Activated T-cell treated with anti-CD3 and anti-CD28 coated beads for 24 hours (primary cell): ENCODE measurements at places on chromosomes 16 and 17.

GRCh38 chr17:9895923-9896322 lies 9.1 kb downstream of the RCVRN start:
- DNase-seq, result no peak

DNA sequence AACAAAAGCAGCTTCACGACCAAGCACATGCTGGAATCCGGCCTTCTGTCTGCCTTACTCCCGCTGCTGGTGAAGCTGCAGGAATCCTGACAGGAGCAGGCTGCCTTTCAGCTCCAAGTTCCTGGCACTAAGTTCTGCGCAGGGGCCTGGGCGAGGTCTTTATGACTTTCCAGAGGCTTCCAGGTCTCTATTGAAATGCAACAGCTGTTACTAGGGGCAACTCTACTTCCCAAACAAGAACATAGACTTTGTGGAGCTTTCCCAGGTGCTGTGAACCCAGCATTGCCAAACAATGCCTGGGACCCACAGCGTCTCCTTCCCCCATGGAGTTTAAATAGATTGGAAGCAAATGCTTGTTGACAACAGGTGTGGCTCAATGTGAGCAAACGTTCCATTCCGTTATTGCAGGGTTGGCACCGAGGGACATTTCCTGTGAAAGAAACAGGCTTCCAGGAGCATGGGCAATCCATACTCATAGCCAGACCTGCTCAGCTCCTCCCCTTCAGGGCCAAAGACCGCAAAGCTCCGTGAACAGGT lies 156.0 kb downstream of the CDH13 start:
- no peak for DNase-seq

DNA sequence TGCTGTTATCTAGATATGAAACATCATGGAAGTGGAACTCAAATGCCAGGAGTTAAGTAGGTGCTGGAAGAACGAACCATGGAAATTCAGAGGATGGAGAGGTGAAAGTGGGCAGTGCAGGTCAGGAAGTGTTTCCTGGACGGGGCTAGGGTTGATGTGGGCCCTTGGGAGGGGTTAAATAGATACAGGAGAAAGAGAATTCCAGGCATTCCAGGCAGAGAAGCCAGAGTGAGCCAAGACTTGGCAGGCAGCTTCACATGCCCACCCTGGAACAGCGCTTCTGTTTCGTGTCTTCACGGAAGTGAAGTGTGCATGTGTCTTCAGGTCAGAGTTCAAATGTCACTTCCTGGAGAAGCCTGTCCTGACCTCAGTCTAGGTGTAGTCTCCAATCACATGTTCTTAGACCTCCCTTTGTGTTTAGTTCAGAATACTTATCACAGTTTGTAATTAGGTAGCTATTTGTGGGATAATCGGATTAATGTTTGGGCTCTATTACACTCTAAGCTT lies 41.3 kb downstream of the GP2 start:
- no peak for DNase-seq

GRCh38 chr16:14284930-14285512 lies 213.9 kb downstream of the MRTFB start:
- DNase-seq, result no peak

- peak; percentile 46 for DNase-seq
Observed at GRCh38 chr17:42414704-42415409, 8.2 kb downstream of the CAVIN1 start.

DNA sequence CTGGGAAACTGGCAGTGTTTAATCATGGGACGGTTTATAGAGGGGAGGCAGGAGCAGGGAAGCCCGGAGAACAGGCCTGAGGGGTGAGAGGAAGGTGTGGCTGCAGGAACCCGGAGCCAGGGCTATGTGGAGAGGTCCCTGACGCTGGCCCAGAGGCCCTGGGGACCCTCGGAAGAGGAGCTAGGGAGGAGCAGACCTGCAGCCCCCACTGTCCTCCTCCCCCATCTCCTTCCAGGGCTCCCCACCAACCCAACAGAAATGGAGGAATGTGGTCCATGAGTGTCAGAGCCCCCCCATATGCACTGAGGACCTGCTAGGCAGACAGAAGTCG lies 20.3 kb downstream of the TMEM235 start:
- no peak for DNase-seq

DNA sequence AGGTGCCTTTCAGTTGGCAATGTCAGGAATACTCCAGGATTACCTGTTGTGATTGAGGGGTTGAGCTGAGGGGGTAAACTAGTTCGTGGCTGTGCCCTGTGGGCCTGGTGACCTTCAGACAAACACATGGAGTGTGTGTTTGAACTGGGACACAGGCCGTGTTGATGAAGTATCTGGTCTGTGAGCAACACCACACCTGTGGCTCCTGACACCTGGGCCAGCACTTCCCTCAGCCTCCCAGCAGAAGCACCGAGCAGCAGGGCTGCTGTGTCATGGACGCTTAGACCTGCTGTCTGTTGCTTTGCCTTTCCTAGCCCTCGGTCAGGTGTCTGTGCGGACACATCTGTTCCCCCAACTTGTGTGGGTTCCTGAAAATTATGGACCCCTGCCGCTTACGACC lies 82.9 kb downstream of the KSR1 start:
- DNase-seq, result no peak

GRCh38 chr16:29645694-29646187 lies 17.3 kb upstream of the SPN start:
- DNase-seq, result no peak

- peak; percentile 32 for DNase-seq
Observed at GRCh38 chr17:36089888-36090836, at the start of gene CCL3. CCL3 (minus strand) TSS chr17:36090143; CDS start chr17:36090058, 85 bp downstream.

GRCh38 chr17:19747829-19748806 lies at the start of gene ALDH3A1:
ALDH3A1 (minus strand) TSS chr17:19748298; CDS start chr17:19745129, 3,169 bp downstream.
- no peak for DNase-seq

GRCh38 chr17:63390090-63390489 lies 56.0 kb downstream of the CYB561 start:
- no peak for DNase-seq

DNA sequence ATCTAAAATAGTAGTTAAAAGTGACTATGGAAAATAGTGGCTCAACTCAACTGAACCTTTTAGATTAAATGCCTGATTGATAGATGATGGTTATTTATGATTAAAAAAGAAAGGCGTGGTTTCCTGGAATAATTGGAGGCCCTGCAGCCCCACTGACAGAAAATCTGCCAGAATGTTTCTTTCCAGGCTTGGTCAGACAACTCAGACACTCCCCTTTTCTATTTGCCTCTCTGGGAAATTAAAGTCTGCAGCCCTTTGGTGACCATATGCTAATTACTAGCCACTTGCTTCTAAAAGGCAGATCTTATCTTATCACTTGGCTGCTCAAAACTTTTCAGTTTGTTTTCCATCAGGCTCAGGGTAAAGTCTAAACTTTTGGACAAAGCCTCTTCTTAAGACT lies 506.0 kb downstream of the TMEM114 start:
- DNase-seq, result no peak
